ENCODE measurements at places on chromosomes 12 and 14. TPM values are rescaled to one million over a fixed set of nuclear protein-coding genes. Genes with fewer than 3 reads are reported as not detected.

DNA sequence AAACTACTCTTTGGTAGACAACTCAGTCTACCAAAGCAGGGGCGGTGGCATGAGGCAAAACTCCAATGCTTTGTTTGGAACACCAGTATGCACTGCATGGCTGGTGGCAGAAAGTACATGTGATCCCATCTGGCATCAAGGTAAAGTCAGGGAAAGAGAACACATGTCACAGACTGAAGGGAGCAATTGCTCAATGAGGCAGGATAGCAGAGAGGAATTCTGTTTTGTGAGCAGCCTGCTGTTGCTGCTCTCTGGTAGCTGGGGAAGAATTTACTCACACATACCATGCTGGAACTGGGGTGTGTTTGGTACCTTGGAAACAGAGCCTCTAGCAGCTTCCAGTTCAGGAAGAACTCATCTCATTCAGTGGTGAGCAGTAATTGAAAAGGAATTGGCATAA is 84.8 kb downstream of the HELB start:
- DNase-seq, result no peak
- no peaks in the 10 kb centered on the region for H3K4me1 ChIP-seq
- H3K4me3 ChIP-seq, result no peak overlapping the region
- H3K27me3 ChIP-seq, result no peaks in the 10 kb centered on the region

DNA sequence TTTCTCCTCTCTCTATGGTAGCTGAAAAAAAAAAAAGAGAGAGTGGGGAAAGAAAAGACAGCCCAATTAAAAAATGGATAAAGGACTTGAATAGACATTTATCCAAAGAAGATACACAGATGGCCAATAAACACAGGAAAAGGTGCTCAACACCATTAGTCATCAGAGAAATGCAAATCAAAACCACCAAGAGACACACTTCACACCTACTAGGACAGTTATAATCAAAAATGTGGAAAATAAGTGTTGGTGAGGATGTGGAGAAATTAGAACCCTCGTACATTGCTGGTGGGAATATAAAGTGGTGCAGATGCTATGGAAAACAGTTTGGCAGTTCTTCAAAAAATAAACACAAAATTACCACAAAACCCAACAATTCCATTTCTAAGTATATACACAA is 172.4 kb upstream of the GRIN2B start:
- DNase-seq, result no peak
- no peaks in the 10 kb centered on the region for H3K4me1 ChIP-seq
- H3K27me3 ChIP-seq, result no peaks in the 10 kb centered on the region

EID3 gene
- 1.9 TPM for total RNA-seq

GUCY2C gene
- total RNA-seq, result 0.09 TPM

DNA sequence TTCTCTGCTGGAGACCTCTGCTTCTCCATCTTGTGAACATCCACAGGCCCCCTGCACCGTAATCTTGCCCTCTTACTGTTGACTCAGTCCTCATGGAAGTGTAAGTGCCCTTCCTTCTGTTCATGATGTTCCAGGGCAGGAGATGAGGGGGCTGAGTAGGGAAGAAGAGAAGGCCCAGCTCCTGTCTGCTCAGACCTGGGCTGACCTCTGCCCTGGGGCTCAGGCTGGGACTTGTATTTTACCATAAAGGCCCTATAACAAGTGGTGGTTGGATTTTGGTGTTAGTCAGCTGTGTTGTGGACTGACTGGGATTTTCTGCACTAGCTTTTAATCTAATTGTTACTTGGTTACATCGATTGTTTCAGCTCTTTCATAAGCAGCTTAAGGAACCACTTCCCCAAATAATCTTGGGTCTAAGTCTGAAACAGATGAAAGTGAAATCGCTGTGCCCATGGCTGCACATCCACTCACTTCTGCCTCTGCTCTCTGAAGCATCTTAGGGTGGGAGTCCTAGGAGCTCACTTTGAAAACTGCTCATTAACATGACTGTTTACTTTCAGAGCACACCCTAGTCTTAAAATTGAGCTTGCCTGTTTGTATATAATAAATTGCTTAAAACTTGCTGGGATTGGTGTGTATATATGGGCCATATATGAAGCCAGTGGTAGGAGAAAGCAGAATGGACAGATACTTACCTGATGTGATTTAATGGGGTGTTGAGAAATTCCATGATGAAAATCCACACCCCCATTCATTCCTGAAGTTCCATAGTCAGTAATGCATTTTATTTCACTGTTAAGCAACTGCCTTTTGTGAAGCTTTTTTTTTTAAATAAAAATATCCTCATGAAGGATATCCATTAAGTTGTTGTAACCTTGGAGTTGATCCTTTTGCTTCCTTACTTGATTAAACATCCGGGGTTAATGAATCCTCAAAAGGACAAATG is 17.7 kb downstream of the C12orf71 start:
- no peaks in the 10 kb centered on the region for H3K36me3 ChIP-seq
- H3K27ac ChIP-seq, result no peak overlapping the region
- no peaks in the 10 kb centered on the region for H3K27me3 ChIP-seq
- no peaks in the 10 kb centered on the region for H3K4me1 ChIP-seq
- DNase-seq, result no peak

GRCh38 chr14:35341751-35342488 is 49.7 kb downstream of the PSMA6 start:
- peaks cover 14% of the 10 kb centered on the region for H3K4me1 ChIP-seq
- H3K36me3 ChIP-seq, result no peaks in the 10 kb centered on the region
- H3K27ac ChIP-seq, result no peak overlapping the region
- no peak overlapping the region for H3K4me3 ChIP-seq
- peak; percentile 74 for DNase-seq
- H3K27me3 ChIP-seq, result no peaks in the 10 kb centered on the region

All from astrocyte (in vitro differentiated cells and primary cell).